EL (cell line): ENCODE measurements at places on chromosomes 11 and 22.
A peak's percentile ranks its signal among the peaks of the same experiment; 100 is the strongest.

- no peak for DNase-seq
These were observed 48.9 kb downstream of the ST14 start for GRCh38 chr11:130208241-130209127.

DNA sequence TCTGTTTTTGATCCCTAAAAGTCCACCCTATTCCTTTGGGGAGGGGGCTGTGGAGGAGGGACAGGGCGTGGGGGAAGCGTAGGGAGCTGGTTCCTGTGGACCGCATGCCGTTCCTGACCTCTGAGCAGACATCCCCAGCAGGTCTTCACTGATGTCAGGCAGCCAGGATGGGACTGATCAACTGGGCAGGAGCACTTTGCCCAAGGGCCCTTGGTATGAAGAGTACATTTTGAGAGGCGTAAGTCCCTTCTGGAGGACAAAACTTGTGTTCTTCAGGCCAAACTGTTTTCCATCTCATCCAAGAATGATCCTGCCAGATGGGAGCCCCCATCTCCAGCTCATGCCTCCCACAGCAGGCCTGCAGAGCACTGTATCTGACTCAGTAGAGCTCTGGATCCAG is 80.9 kb upstream of the NARS2 start:
- no peak for DNase-seq

- DNase-seq: peak; percentile 80
These were observed at the start of gene MSANTD2 for GRCh38 chr11:124800226-124800929. TSS of gene MSANTD2 (minus strand) at chr11:124800406. CDS start at chr11:124800380, 26 bp downstream.

- DNase-seq: no peak
These were observed 91.8 kb upstream of the RAB1B start for GRCh38 chr11:66176650-66177049.

DNA sequence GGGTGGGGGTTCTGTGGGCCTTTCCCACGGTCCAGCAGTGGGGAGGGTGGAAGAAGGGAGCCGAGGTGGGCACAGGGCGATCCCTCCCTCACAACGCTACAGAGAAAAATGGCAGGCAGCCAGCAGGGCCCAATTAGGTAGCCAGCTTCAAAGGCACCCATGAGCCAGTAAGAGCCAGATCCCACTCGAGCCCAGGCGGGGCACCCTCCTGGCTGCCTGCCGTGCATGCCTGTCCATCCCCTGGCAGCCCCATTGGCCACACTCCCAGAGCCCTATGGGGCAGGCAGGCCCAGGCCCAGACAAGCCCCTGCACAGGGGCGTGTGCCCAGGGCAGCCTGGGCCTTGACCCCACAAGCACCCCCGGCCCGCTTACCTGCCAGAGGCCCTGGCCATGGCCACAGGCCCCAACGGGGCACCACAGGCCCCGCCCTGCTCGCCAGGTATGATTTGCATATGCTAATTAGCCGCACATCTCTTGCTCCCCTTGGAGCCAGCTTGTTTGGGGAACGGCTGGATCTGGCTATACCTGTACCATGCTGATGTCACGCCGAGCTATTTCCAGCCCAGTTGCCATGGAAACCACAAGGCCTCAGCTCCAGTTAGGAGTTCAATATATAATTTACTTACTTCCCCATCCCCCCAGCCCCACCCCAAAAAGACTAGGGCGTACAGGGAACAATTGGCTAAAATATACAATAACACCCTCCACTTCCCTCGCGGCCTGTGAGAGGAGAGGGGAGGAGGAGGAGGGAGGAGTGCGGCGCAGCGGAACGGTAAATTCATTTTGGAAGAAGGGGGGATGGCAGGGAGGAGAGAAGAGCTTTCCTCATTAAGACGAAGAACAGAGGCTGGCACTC is 47.5 kb upstream of the TCF20 start:
- no peak for DNase-seq

- DNase-seq: no peak
These were observed 35.4 kb downstream of the KCNQ1OT1 start for GRCh38 chr11:2664376-2664775.

GRCh38 chr11:117925198-117925925 is 3.8 kb downstream of the TMPRSS13 start:
- no peak for DNase-seq

- DNase-seq: no peak
These were observed 71.2 kb downstream of the MYO7A start for GRCh38 chr11:77199137-77199745.

DNA sequence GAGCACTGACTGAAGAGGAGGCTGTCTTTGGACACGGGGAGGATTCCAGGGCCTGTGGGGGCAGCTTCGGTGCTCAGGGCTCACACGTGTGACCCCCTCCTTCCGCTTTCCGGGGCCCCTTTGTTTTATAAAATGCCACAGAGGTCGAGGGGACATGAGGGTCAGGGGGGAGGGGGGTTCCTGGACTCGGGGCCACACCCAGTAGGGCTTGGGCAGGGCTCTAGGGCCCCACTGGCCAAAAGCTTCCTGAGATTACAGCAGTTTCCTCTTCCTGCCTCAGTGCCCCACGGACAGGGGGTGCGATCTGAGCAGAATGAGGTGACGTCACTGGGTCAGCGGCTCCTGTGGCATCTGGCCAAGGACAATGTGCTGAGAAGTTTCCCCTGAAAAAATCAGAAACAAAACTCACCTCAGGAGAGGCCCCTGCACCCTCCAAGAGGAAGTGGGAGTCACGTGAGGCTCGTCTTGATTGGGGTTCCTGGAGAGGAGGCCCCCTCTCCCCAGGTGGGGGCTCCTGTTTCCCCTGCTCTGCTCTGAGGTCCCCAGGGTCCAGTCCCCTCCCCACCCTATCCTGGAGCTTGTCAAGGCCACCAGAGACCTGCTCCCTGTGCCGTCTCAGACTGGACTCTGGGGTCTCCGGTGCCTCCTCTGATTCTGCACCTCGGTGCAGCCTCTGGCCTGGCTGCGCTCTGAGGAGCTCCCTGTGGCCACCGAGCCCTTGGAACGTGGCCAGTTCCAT is 6.4 kb upstream of the IFITM3 start:
- peak; percentile 55 for DNase-seq

DNA sequence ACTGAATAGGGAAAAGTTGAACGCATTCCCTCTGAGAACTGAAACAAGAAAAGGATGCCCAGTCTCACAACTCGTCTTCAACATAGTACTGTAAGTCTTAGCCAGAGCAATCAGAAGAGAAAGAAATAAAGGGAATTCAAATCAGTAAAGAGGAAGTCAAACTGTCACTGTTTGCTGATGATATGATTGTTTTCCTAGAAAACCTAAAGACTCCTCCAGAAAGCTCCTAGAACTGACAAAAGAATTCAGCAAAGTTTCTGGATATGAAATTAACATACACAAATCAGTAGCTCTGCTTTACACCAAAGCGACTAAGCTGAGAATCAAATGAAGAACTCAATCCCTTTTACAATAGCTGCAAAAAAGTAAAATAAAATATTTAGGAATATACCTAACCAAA is 471.2 kb upstream of the CNTN5 start:
- no peak for DNase-seq

DNA sequence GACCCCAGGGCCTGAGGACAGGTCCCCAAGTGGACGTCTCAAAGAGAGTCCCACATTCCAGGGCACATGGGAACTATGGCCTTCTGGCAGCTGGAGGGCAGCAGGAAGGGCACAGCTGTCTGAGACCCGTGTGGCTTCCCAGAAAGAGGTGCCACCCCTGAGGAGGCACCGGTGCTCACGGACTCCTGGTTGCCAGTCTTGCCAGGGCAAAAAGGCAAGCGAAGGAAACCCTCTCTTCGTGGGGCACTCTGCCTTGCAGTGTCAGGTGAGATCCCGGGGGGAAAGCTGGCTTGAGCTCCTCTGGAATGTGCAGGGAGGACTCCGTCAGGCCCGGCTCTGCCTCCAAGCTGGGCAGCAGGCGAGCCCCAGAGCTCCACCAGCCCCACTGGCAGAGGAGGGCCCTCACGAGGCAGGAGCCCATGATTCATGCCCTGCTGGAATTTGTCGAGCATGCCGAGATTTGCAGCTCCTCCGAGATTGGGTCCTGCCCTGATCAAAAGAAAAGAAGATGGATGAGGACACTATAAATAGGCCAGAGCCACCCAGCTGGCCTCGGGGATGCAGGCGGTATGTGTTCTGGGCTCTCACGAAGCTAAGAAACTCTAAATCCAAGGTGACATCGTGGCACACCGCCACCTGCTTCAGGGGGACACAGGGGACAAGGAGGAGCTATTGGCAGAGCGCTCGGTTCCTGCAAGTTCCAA is 9.9 kb upstream of the CELSR1 start:
- peak; percentile 88 for DNase-seq

DNA sequence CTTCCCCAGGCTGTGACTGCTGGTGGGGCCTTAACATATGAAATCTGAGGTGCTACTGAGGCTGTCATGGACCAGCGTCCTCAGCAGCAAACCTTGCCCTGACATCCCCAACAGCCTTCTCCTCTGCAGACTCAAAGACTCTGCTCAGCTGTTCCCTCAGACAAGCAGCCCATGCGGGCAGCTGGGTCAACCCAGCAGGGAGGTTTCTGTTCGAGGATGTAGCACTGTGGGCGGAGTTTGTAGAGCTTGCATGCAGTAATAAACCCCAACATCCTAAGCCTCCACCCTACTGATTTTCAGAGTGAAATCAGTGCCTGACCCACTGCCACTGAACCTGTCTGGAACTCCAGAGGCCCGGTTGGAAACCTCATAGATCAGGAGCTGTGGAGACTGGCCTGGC is 88.8 kb upstream of the XKR3 start:
- DNase-seq: no peak

DNA sequence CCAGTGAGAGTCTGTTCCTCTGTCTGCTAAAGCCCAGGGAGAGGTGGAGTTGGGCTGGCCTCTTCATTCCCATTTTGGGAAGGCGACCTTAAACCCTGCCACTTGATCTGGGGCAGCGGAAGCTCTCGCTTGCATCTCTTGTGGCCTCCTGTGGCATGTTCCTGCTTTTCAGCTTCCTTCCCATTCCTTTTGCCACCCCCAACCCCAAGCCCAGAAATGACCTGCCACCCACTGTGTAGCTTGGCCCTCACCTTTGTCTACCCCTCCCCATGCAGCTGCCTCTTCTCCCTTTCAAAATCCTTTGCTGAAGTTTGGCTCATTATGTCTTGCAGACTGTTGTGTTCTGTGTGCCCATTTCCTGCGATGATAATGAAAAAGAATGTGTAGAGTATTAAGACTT is 110.2 kb downstream of the DBX1 start:
- DNase-seq: no peak

- peak; percentile 30 for DNase-seq
These were observed 113.1 kb upstream of the BLID start for GRCh38 chr11:122229078-122229477.

DNA sequence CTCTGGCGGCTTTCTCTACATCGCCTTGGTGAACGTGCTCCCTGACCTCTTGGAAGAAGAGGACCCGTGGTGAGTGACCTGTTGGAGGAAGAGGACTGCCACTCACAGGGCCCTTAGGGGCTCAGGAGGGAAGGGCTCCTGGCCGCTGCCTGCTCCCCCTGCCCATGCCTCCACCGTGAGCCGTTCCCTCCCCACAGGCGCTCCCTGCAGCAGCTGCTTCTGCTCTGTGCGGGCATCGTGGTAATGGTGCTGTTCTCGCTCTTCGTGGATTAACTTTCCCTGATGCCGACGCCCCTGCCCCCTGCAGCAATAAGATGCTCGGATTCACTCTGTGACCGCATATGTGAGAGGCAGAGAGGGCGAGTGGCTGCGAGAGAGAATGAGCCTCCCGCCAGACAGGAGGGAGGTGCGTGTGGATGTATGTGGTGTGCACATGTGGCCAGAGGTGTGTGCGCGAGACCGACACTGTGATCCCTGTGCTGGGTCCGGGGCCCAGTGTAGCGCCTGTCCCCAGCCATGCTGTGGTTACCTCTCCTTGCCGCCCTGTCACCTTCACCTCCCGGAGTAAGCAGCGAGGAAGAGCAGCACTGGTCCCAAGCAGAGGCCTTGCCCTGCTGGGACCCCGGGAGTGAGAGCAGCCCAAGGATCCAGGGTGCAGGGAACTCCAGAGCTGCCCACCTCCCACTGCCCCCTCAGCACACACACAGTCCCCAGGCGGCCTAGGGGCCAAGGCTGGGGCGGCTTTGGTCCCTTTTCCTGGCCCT is 6.9 kb downstream of the SLC39A13 start:
- no peak for DNase-seq

- DNase-seq: peak; percentile 47
These were observed 68.2 kb upstream of the EED start for GRCh38 chr11:86176165-86176884.

DNA sequence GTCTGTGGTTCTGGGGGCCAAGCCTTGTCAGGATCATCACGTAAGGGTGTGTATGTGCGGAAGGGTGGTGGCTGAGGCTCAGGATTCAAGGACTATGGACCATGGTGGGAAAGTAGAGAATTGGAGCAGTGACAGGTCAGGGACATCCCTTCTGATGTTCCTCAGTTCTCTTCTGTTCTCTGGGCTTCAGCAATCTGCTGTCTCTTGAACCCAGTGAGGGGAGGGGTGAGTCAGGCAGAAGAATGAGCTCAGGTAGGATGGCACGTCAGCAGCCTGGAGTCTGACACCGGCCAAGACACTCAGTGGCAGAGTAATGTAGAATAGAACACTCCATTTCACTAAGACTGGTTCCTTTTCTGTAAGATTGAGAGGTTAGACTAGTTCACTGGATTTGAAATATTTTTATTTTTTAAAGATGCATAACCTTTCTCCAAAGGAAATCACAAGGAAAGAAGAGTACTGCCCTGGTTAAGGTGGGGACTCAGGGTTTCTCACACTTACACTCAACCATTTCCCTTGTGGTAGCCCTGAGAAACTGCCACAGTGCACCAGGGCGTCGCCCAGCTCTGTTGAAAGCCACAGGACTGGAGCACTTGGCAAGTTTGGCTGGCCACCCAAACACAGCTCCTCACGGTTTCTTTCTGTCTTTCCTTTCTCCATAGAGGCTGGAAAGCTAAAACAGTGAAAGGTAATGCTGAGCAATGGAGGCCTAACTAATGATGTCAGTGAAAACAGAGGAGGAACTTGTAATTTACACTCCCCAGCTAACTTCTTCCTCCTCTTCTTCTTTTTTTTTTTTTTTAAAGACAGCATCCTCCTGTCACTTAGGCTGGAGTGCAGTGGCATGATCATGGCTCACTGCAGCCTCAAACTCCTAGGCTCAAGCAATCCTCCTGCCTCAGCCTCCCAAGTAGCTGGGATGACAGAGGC is 23.1 kb upstream of the MICAL2 start:
- DNase-seq: peak; percentile 82

- no peak for DNase-seq
These were observed 10.1 kb downstream of the UBQLN3 start for GRCh38 chr11:5499671-5500070.

- DNase-seq: no peak
These were observed 30.1 kb upstream of the ANO5 start for GRCh38 chr11:22162756-22163155.

- no peak for DNase-seq
These were observed 72.5 kb downstream of the SWAP70 start for GRCh38 chr11:9736365-9736764.

- DNase-seq: no peak
These were observed 173.3 kb downstream of the TBC1D22A start for GRCh38 chr22:46935506-46936377.

GRCh38 chr11:69048031-69048693 is 570 bp upstream of the TPCN2 start:
- DNase-seq: no peak

GRCh38 chr22:35116269-35116668 is 50.3 kb downstream of the ISX start:
- no peak for DNase-seq
